Stimulated activated CD4-positive, alpha-beta T cell treated with anti-CD3 and anti-CD28 coated beads, Interleukin-2, amount 100 ng/mL, for 24 hours (primary cell): ENCODE measurements at places on chromosomes 3 and 15.

DNA sequence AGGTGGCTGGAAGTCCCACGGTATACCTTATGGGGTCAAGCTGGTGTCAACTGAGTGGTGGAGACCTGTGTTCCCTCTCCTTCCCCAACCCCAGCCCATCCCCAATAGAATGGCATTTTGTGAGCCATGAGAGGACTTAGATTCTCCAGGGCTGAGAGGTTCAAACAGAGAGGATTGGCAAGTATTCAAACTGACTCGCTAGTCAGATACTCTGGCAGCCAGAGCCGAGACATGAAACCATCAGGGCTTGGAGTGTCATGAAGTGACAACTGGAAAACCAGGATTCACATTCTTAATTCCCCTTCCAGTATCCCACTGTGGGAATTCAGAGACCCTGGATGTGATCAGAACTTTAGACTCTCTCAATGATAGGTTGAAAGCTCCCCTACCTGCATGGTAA lies 159.4 kb upstream of the SNTN start:
- DNase-seq = no peak

- DNase-seq = no peak
Measured at GRCh38 chr15:36152936-36153335, 426.5 kb upstream of the CDIN1 start.

DNA sequence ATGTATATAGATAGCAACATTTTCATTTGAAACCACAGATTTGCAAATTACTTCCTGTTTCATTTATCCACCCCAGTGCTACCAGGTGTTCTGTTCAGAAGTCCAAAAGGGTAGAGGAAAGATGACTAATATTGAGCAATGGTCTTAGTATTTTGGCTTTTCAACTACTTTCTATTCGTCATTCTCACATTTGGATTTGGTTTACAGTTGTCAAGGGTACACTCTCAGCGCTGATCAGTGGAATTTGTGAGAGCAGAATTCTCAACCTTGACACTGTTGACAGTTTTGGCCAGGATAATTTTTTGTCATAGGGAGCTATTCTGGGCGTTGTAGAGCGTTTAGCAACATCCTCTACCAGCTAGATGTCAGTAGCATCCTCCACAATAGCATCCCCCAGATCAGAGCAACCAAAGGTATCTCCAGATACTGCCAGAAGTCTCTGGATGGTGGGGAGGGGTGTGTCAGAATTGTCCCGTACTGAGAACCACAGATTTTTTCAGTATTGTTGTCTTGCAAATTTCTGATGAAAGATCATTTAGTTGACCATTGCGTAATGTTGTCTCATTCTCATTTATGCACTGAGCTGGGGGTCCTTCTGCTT lies 4.2 kb downstream of the HMCES start:
- no peak for DNase-seq

GRCh38 chr3:71486831-71487230 lies 96.7 kb downstream of the FOXP1 start:
- peak; percentile 42 for DNase-seq

GRCh38 chr3:79947469-79947868 lies 179.7 kb upstream of the ROBO1 start:
- no peak for DNase-seq

- no peak for DNase-seq
Measured at GRCh38 chr3:170081079-170081741, 43.4 kb downstream of the GPR160 start.

DNA sequence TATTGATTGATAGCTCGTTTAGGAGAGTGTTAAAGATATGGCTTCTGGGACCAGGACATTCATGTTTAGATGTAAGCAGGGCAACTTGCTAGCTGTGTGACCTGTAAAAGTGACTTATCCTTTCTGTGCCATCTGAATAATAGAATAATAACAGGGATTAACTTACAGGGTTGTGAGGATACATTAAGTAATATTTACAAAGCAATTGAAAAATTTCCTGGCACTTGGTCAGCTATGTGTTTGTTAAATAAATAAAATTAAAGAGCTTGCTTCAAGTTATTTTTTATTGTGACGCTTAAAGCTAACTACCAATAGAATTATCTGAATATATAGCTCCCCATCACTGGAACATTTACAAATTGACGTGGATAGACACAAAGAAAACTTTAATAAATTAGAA lies 287.9 kb upstream of the CDIN1 start:
- DNase-seq = no peak

DNA sequence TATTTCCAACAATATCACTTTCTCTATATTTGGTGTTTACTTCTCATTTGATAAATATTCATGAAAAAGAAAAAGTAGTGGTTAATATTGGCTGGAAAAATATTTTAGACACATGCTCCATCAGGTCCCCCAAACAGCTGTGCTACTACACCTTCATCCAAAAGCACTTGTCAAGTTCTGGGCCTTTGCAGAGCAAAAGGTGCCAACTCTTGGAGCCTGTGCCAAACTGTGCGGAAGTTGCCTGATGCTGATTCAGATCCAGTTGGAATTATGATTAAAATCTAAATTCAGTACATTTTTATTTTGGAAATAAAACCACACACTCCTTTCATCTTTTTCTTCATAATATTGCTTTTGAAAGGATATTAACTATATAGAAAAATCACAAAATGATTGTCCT lies 1497.4 kb upstream of the CADM2 start:
- no peak for DNase-seq

DNA sequence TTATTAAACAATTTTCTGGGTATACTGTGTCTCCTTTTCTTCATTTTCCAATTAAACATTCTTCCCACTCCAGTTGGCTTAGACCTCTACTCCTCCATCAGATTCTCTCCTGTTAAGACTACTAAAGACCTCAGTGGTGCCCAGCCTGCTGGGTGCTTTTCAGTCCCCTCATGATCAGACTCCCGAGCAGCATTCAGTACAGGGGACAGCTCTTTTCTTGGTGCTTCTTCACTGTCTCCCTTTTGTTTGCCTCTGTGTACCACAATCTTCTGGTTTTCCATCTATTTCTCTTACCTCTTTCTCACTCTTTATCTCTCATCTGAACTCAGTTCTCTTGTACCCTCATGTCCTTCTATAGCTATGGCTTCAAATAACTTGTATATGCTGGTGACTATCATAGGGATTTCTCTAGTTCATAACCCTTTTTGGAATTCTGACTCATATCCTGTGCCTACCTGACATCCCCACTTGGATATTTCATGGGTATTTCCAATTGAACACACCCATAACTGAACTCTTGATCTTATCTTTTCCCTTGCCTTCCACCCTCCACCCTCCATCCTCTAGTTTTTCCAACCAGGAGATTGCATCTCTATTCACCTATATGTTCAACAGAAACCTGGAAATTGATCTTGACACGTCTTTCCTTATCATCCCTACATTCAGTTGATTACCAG lies 55.6 kb upstream of the ABHD10 start:
- DNase-seq = no peak

DNA sequence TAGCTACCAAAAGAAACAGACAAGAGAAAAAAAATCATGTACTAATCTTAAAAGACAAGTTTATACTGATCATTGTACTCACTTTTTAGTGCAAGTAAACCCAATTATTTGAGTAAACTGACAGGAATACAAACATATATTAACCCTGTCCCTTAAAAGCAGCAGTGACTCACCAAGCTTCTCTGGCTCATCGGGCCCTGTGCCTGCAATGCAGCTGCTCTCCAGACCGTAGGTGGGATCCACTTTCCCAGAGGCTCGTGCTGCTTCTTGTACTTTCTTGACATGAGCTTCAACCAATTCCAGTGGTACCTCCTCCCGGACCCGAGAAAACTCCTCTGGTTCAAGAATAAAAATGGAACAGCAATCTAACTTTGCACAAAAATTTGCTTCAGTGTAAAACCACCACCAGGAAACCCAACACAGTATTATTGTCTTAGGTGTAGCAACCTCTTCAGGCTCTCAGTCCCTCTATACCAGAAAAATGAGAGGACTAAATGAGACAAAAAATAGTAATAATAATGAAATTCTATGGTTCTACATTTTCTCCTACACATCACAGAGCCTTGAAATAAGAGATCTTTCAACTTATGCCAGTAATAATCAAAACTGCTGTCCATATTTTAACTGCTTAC lies 82.6 kb upstream of the CSPG5 start:
- no peak for DNase-seq
